ENCODE measurements at places on chromosomes 12 and 14. TPM values are rescaled to one million over a fixed set of nuclear protein-coding genes. Genes with fewer than 3 reads are reported as not detected.
A peak's percentile ranks its signal among the peaks of the same experiment; 100 is the strongest.

Gene DCN
- 2.9 TPM for total RNA-seq

Gene SERPINA12
- not detected for total RNA-seq

Gene C3AR1
- 0.41 TPM for total RNA-seq

DNA sequence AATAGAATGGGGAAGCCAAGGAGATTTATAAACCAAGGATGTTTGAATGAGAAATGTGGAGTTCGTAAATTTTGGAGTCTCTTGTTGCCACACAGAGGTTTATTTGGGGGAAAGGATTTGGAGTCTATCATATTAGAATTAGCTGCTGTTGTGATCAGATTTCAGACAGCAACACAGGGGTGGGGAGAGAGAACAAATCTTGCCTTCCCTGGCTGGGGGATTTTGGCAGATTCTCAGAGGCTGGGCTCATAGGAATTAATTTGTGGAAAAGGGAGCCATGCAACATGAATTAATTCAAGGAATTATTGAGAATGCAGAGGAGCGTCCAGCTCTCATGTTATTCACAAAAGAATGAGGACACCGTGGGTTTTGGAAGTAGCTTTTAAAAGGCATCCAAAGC is 73.9 kb upstream of the PRMT8 start:
- DNase-seq = no peak

DNA sequence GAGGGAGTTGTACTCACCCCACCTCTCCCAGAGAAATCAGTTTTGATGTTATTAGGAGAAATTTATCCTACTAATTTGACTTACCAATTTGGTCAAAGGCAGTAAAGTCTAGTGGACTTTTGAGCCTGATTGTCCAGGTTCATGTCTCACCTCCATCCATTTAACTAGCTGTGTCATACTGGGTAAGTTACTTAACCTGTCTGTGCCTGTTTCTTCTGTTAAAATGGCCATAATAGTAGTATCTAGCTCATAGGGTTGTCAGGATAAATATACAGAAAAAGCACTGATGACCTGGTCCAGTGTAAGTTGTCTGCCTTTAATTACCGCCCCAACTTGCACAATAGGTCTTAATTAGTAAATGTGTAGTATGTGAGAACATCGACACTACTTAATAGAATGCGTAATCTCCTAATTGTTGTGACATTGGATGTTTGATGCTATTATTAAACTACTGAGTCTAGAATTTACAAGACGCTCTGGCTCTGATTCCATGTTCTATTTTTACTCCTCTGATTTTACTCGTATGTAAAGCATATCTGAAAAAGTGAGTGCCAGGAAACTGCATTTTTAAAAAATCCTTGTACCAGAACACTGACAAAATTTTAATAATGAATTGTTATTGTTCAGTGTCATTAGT is 1.5 kb downstream of the RAB21 start:
- no peak for DNase-seq

GRCh38 chr14:24052656-24053547 is 1.1 kb downstream of the CARMIL3 start:
- DNase-seq = no peak

DNA sequence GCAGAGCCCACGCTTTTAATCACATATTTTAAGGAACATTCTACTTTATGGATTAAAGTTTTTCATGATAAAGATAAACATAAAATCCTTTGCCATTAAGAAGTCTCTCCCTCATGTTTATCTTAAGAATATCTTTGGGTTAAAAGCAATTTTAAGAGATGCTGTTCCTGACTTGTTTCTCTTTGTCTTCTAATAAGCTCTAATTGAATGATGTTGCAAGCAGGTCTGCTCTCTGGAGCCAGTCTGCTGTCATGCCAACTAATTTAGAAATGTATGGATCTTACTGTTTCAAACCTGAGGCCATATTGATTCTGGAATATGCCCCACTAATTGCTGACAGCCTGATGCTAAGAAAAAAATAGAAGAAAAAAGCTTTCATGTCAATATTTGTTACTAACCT is 173.6 kb downstream of the TTC8 start:
- DNase-seq = no peak

GRCh38 chr12:79859646-79860045 is 75.3 kb downstream of the PPP1R12A start:
- no peak for DNase-seq

DNA sequence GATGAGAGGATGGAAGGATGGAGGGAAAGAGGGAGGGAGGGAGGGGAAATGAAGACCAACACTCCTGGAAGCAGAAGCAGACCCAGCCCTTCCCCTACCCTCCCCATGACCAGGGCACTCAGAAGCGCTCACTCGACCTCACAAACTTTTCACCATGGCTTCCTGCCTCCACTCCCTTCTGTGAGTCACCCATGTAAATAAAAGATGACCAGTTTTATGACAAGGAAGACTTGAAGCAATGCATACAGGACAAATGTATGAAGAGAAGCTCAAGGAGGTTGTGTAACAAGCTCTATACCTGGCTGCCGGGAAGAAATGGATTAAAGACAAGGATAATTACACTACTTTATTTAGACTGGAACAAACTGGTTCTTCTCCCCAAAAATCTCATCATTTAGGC is 63.8 kb downstream of the CDC42BPB start:
- peak; percentile 28 for DNase-seq

GRCh38 chr12:69068448-69068847 is 135.5 kb upstream of the CPM start:
- DNase-seq = peak; percentile 97

- DNase-seq = no peak
Measured at GRCh38 chr12:95073698-95074520, 491 bp upstream of the NR2C1 start.

- no peak for DNase-seq
Measured at GRCh38 chr14:93009471-93010129, 86.7 kb downstream of the CHGA start.

DNA sequence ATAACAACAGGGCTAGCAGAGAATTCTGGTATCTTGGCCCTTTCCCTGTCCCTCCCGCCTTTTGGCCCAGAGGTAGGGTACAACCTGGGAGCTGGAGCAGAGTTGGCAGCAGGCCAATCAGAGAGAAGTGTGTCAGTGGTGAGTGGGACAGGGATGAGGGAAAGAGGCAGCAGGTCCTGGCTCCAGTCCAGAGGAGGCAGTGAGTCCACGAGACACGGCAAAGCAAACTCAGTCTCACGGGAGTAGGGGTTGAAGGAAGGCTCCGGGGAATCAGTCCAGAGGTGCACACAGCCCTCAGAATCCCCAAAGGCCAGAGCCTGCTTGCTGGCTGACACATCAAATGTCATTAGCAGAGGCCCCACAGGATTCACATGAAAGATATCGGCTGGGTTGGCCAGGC is 7.3 kb downstream of the PAN2 start:
- no peak for DNase-seq

Gene CLEC7A
- total RNA-seq = 0.07 TPM

Gene KIF26A
- total RNA-seq = 0.48 TPM

DNA sequence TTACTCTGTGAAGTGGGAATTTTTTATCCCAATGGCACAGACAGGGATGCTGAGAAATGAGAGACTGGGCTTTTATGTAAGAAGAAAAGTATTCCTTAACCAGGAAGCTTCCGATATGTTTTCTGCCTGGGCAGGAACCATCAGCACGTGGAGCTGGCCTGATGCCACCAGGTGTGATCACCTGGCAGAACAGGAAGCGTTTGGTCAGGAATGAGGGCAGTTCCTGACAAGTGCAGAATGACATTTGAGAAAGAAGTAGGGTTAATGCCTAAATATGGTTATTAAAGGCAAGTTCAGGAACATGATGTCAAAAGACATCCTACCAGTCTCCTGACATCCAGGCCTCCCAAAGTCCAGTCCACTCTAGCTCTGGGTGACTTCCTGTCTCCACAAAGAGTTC is 210.3 kb downstream of the NUAK1 start:
- DNase-seq = no peak

GRCh38 chr12:6603095-6603567 is 4.0 kb downstream of the CHD4 start:
- no peak for DNase-seq

GRCh38 chr14:89977668-89978067 is 21.9 kb downstream of the TDP1 start:
- no peak for DNase-seq

Gene NTN4
- total RNA-seq = 76.7 TPM

DNA sequence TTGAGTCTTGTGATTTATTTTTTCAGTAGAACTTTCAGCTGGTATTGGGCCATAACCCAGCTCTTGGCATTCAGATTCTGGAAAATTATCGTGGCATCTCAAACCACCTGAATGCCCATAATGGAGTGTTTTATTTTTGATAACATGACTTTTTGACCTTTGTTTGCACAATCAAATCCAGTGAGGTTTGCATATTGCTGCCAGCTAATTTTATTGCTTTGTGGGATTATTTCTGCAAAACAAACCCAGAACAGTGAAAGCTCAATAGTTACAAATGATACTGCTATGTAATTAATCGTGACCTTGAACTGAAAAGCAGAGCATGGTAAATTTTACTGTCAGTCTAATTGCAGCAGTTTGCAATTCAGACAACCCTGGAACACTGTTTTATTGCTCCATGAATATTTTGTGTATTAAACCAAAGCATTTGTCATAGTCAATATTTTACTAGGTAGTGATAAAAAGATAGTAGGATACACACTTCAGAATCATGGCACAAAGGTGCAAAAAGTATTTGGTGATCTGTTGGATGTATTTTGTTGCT is 255.2 kb upstream of the NAV3 start:
- no peak for DNase-seq

DNA sequence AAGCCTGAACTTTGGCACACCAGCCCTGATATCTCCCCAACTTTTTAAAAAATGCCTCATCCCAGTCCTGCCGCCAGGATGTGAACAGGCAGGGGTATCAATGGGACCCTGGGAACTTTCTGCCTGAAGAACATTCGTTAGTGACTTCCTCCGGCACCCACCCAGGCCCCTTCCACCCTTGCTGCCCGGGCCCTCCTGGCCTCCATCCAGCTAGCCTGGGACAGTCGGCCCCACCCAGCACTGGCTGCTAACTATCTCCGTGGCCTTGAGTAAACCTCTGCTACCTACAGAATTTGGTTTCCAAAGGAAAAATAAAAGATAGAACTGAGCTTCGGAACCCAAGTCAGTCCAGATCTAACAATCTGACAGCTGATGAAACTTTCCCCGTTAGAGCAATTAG is 14.3 kb downstream of the SCARB1 start:
- no peak for DNase-seq

Gene BEGAIN
- 3.2 TPM for total RNA-seq

- no peak for DNase-seq
Measured at GRCh38 chr12:16002880-16003279, 91.7 kb downstream of the DERA start.

Gene RNFT2
- 16.3 TPM for total RNA-seq

DNA sequence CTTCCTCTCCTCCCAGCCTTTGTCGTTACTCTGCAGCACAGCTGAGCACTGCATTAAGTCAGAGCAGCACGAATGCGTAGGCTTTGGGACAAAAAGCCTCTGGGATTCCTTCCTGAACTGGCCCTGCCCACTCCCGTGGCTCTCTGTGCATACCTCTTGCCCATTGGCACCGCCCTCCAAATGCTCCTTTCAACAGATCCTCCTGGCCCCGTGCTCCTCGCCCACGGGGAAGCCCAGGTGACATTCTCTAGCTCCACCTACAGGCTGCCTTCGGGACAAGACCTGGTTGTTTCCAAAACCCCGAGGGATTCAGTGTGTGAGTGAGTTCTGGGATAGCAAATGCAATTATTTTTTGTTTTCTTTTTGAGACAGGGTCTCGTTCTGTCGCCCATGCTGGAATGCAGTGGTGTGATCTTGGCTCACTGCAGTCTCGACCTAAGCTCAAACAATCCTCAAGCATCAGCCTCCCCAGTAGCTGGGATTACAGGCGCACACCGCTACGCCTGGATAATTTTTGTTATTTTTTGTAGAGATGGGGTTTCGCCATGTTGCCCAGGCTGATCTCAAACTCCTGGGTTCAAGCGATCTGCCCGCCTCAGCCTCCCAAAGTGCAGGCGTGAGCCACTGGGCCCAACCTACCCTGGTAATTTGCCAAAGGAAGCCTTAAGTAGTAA is 17.9 kb upstream of the TDRD9 start:
- peak; percentile 80 for DNase-seq

Gene ZFYVE26
- 30.8 TPM for total RNA-seq

- no peak for DNase-seq
Measured at GRCh38 chr12:108173160-108173559, 44.1 kb downstream of the WSCD2 start.

- DNase-seq = no peak
Measured at GRCh38 chr14:95507174-95507573, 9.3 kb downstream of the SYNE3 start.

DNA sequence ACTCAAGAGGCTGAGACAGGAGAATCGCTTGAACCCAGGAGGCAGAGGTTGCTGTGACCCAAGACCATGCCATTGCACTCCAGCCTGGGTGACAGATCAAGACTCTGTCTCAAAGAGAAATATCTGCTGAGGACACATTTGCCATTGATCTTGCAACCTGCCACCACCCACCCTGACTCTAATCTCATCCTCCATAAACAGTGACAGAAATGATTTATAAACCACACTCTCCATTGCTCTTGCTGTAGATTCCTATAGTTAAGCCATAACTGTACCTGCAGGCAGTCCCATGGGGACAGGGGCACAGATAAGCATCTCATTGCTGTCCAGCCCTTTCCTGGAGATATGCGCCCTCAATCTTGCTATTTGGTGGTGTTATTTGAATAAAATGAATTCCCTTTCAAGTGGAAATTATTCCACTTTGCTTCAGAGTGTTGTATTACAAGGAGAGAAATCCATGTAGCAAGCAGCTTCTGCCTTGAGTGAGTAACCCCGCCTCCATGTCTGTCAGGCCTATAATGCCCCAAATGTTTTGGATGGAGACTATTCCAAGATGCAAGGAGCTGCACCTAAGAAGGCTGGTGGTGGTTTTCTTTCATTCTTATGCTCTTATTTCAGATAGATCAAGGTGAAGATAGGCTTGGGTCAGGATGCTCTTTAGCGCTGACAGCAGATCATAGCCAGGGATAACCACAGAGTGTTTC is 3.0 kb upstream of the ZDHHC22 start:
- DNase-seq = no peak

DNA sequence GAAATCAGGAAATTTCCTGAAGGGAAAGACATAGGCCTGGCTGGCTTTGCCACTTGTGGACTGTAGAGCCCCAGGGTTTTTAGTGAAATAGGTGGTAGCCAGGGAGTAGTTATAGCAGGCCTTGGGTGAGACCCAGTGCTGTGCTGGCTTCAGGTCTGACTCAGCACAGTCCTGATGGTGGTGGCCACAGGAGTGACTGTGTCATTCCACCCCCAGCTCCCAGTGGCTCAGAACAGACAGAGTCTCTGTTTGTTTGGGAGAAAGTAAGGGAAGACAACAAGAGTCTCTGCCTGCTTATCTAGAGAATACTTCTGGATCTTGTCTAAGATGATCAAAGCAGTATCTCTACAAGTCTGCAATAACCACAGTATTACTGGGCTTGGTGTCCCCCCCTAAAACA is 27.5 kb upstream of the OR6J1 start:
- no peak for DNase-seq

Data from kidney epithelial cell (primary cell).